ENCODE measurements at places on chromosomes 3 and 15.

GRCh38 chr15:85749261-85750151, 45.2 kb downstream of the KLHL25 start:
- peak; percentile 3 for DNase-seq

DNA sequence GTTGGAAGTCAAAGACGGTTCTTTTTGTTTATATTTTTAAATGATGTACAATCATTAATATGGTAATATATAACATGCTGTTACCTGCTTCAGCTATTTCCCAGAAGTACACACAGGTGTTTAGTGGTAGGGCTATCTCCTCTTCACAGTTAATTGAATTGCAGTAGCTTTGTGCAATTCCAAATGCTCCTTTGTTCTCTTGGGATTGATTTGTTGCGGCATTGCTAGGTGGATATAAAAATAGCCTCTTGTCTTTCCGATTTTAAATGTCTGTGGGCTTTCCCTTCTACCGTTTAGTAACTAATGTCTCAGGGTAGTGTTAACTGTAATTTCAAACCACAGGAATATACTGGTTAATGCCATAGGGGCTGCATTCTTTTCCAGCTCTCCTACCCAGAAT, 307.6 kb upstream of the SLITRK3 start:
- no peak for DNase-seq

DNA sequence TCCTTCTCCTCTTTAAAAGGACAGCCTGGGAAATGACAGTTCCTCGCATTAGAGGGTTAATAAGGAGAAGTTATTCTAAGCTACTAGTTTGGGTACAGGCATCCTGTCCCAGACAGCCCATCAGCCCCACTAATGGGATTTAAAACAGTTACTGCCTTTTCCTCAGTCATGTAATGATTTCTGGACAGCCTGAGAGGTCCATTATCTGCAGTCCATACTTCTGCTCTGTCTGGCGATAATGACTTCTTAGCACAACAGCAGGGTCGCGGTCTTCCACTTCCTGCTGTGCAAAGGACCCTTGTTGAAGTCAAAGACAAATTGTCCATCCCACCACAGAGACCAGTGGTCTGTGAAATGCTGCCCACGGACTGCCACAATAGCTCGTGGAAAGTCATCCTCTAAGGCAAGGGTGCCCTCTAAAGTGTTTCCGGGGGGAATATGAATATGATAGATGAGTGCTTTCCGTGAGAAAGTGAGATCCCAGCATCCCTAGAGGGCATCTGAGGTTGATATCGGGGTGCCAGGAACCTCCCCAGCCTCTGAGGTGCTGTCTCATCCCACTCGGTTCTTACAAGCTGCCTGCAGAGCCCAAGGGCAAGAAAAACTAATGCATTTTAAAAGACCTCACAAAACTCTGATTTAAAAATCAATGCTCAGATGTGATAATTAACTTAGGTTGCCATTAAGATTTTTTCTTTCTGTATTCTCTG, 100.7 kb downstream of the SHOX2 start:
- DNase-seq = no peak

DNA sequence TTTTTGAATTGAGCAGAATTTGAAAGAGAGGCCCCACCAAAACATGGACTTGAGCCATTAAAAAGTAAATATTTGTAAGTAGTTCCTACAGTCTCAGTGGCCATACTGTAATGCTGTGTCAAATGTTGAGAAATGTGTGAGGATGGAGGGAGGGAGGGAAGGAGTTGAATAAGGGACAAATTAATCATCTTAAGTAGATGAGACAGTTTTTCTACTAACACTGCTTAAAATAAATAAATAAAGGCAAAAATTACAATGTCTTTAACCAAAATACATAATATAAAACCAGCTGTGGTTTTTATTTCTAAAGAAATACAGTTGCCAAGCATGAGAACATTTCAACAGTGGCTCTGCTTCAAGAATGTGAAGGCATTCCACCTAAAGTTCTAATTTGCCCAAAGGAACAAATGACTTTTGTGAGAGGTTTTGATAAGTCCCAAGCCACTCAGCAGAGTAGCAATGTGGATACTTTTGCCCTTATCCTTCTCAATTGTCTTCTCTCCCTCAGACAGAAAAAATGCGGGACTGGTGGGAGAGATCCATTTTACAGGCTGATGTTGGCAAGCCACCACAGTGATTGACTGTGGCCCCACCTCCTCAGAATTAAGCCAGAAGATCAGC, 427.0 kb upstream of the RARB start:
- DNase-seq = no peak

GRCh38 chr15:92059036-92059970, 205.8 kb downstream of the SLCO3A1 start:
- DNase-seq = no peak

- no peak for DNase-seq
Measured at GRCh38 chr3:68878322-68878721, 54.0 kb downstream of the TAFA4 start.

- DNase-seq = peak; percentile 18
Measured at GRCh38 chr3:160885791-160886286, 129.8 kb downstream of the PPM1L start.

GRCh38 chr3:193236599-193236998, 4.4 kb upstream of the PLAAT1 start:
- DNase-seq = no peak

- DNase-seq = no peak
Measured at GRCh38 chr3:130414457-130414856, 69.0 kb downstream of the COL6A5 start.
